ENCODE measurements at places on chromosomes 7 and 10.

DNA sequence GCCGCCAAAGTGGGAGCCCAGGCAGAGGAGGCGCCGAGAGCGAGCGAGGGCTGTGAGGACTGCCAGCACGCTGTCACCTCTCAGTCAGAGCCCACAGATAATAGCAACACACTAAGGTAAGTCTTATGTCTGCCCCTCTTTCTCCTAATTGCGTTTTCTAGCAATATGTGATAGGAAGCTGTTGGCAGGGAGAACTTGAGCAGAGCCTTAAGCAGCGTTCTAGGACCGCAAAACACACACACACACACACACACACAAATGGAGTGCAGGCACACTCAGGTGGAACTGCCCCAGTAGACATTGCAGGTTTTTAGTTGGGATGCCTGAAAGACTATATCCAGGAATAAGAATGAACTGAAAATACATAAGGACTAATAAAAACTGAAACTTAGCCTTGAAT lies 1188.5 kb downstream of the NXPH1 start:
- DNase-seq: no peak

- DNase-seq: peak; percentile 45
These were observed at the start of gene SUN1 for GRCh38 chr7:832167-832967. Gene SUN1, plus strand, starts transcription at chr7:832476. Its CDS starts 49 bp downstream, at chr7:832525.

- DNase-seq: no peak
These were observed 24.0 kb downstream of the MAD1L1 start for GRCh38 chr7:2208712-2209111.

GRCh38 chr10:110399965-110400933 lies 95.5 kb upstream of the SMNDC1 start:
- DNase-seq: no peak

GRCh38 chr7:37234928-37235327 lies 213.7 kb downstream of the ELMO1 start:
- no peak for DNase-seq

DNA sequence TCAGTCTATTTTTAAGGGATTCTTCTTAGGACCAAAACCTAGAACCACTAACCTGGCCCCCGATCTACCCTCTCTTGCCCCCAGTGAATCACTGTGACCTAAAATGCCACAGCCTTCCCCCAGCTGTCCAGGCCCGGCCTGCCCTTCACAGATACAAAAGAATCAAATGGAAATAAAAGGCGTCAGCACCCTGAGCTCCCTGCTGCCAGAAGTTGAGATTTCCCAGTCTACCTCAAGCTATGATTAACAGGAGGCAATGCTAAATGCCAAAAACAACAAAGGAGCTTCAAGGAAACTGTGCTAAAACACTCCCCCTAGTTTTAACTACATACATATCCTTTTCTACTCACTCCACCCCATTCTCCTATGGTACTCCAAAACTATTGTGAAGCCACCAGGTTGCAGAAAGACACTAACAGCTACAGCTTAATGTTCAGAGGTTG lies 67.8 kb downstream of the GSAP start:
- no peak for DNase-seq

DNA sequence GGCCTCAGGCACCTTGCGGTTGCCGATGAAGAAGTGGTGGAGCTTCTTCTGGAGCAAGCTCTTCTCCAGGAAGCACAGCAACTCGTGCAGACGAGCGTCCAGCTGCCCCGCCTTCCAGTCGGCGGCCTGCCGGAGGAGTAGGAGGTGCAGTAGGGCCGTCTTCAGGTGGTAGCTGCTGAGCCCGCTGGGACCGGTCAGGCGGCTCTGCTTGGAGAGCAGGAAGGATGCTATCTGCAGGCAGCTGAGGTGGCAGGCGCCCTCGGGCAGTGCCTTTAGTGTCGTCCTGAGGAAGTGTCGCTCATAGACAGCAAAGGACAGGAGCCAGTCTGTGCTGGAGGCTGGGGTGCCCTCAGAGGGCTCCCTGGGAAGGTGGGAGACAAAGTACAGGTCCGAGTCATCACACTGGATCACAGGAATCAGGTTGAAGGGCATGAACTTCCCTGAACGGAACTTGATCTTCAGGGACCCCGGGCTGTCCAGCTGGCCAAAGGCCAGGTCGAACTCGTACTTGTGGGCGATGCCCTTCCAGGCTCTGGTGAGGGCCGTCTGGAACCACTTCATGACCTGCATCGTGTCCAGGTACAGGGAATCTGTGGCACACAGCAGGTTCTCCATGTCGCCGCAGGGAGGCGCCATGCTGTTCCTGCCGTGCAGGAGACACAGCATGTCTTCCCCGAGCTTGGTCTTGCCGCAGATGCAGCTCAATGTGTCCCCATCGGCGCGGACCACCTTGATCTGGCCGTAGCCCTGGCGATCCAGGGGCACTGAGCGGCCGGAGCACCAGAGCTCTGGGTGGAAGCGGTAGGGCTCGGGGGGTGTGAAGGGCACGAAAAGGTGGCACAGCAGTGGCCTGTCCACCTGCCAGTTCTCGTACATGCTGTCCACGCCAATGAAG lies 23.4 kb downstream of the ITPRIP start:
- DNase-seq: no peak

All from stimulated activated CD4-positive, alpha-beta T cell treated with anti-CD3 and anti-CD28 coated beads, Interleukin-1b, Interleukin-23, amount 100 ng/mL, for 4 hours (primary cell).